Ovary (tissue), 10 donors: ENCODE measurements at places on chromosomes 1 and 21. TPM values are rescaled to one million over a fixed set of nuclear protein-coding genes. Genes with fewer than 3 reads are reported as not detected.

The GRHL3 gene
- not detected for total RNA-seq

The NEGR1 gene
- 14.2 TPM for total RNA-seq

DNA sequence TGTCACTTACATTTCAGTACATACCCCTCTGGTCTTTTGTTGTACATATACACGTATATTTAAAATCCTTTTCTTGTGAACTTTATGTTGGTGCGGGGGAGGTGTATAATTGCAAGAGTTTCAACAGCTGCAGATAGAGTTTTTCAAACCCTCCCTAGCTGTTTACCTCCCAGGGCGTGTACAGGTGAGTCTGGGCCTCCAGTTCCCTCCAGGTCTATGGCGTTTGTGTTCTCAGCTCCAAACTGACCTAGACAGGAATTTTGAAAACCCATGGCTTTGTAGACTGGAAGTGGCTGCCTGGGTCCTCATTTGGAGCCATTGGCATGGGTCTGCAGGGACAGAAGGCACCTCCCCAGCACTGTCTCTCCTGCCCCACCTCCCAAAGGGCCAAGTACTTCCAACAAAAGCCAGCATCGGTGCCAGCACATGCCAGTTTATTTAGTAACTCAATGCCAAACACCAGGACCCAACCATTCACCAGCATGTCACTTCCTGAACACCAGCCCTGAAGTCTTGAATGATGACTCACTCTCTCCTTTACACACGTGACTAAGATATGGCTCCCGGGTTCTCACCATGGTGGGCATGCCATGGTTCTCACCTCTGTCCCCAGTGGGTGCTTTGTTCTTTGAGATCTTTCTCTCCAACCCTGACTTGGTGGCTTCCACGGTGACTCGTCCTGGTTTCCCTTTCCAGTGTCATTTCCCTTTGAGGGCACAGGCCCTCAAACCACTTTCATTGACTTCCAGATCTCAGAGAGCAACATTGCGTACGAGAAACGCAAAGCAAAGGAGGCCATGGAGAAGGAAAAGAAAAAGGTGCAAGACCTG, 57.3 kb upstream of the EFHD2 start:
- DNase-seq = no peak

- no peak for DNase-seq
Observed at GRCh38 chr1:4931486-4931885, 277.1 kb downstream of the AJAP1 start.

The PROK1 gene
- total RNA-seq = 39.4 TPM

DNA sequence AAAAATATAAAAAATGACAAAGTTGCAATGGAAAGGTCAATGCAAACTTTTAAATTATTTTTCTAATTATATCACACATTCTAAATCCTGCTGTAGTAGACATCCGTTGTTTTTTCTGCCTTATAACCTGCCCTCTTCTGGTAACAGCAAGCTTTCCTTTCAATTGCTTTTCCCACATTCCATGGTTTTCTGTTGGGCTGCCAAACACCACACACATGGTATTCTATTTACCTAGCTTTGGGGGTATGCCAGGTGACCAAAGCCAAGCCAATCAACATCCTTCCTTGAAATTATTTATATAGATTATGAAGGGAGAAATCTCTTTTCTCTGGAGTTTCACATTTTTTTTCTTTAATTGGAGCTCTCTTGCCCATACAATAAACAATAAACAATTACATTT, 3.4 kb upstream of the LAMC1 start:
- peak; percentile 22 for DNase-seq

The TSSK3 gene
- total RNA-seq = 3.4 TPM

DNA sequence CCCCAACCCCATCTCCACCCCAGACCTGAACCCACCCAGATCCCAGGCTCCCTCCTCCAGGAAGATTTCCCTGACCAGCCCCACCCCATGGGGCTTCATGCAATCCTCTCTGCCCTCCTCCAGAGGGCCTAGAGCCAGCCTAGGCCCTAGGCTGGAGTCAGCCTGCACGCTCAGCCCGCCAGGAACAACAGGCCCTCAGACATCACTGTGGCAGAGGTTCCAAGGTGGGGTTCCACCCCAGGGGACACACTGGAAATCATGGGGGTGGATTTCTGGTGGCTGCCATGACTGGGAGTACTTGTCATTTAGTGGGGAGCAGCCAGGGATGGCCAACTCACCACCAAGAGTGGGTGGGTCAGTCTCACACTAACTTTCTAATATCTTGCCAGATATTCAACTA, 122.0 kb downstream of the GLIS1 start:
- DNase-seq = no peak
